ENCODE measurements at places on chromosomes 16 and 17.

DNA sequence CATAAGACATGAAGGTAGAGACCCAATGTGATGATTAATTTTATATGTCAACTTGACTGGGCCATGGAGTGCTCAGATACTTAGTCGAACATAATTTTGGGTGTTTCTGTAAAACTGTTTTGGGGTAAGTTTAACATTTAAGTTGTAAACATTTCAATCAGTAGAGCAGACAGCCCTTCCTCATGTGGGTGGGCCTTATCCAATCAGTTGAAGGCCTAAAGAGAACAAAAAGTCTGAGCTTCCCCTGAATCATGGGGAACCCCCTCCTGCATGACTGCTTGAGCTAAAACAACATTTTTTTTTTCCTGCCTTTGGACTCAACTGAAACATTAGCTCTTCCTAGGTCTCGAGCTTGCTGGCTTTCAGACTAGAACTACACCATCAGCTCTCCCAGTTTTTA lies 327.3 kb upstream of the SOX9 start:
- no peak for DNase-seq

- no peak for DNase-seq
These were observed 5.1 kb downstream of the LDHD start for GRCh38 chr16:75111514-75111940.

- peak; percentile 28 for DNase-seq
These were observed 24.6 kb downstream of the GPT2 start for GRCh38 chr16:46908540-46909372.

GRCh38 chr16:67399218-67399733 lies 6.0 kb upstream of the TPPP3 start:
- DNase-seq: peak; percentile 23

GRCh38 chr17:48528153-48528935 lies 2.5 kb downstream of the HOXB1 start:
- DNase-seq: no peak

DNA sequence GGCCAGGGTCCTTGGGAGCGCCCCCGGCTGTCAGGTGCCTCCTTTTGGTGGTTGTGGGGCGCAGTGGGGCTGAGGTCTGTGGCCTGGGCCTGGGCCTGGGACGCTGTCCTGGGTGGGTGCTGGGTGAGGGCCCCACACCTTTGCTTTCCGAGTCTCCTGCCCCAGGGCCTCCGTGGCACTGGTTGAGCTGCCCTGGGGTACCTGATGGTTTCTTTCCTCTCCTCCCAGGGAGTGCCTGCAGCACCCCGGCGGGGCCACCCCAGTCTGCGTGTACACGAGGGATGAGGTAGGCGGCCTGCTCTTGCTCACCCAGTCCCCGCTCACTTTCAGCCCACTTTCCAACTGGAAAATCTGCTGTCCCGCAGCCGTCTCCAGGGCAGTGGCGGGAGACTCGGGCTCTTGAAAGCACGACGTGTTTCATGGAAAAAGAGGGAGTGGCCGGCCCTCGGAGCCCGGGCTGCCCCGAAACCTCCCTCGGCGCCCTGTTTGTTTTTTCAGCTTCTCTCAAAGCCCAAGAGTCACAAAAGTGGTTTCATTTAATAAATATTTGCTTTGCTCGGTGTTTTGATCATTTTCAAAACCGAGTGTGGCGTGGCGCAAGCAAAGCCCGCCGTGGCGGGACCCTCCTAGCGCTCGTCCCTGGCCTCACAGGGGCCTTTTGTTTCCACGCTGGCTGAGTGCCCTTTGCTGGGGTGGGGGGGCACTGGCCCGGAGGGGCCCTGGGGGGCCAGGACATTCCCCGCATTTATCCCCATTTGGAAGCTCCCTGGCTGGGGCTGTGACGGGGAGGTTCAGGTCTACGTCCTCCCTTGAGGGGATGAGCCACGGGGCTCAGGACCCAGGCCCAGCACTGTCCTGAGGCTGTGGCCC lies 17.4 kb downstream of the ASPSCR1 start:
- DNase-seq: no peak

- no peak for DNase-seq
These were observed 680 bp upstream of the CCL15 start for GRCh38 chr17:36001862-36002603.

GRCh38 chr16:81550432-81550808 lies 105.8 kb downstream of the CMIP start:
- DNase-seq: no peak

DNA sequence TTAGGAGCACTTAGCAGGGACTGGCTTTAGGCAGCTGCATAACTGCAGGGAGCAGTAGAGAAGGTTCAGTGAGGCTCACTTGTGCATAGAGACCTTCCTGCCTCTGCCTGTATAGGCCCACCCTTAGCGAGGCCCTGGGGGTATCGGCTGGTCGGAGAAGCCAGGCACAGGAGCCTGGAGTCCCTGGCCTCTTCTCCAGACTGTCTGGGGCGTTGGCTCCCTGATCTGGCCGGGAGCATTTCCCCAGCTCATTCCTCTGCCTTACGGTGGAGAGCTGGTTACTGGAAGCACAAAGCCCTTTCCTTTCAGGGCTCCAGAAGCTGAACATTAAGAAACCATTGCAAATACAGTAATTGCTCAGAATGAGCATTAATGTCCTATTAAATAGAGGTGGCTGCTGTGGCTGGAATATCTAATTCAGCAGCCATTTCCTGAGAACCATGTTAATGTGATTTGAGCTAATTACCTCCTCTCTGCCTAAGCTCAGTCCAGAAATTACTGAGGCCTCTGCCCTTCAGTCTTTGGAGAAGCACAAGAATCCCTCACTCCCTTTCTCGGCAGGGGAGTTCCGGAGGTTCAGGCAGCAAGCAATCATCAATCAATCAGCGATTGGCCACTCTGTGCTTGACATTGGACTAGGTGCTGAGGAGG lies 18.8 kb upstream of the TMEM220 start:
- no peak for DNase-seq

GRCh38 chr17:4950075-4950745 lies 709 bp upstream of the ENO3 start:
- DNase-seq: peak; percentile 39

DNA sequence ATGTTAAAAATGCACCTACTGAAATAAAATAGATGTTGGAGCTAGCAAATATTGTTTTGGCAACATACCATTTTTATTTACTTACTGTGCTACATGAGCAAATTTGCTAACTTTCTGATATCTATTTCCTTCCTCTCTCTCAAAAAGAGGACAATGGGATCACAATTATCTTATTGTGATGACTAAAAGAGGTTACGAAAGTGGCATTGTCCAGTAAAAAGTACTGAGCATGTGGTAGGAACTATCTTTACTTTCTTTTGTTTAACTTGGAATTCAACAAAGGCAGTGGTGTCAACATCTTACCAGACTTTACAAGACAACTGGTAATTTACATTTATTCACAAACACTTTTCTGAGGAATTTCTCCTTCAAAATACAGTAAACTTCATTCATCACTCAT lies 1542.6 kb upstream of the CDH8 start:
- DNase-seq: no peak

- DNase-seq: no peak
These were observed 30.3 kb downstream of the KLHDC4 start for GRCh38 chr16:87735270-87736007.

- DNase-seq: no peak
These were observed at the start of gene BRICD5 for GRCh38 chr16:2210386-2211365. Gene BRICD5 (minus strand): TSS chr16:2210863. CDS start chr16:2210833, 30 bp downstream.

DNA sequence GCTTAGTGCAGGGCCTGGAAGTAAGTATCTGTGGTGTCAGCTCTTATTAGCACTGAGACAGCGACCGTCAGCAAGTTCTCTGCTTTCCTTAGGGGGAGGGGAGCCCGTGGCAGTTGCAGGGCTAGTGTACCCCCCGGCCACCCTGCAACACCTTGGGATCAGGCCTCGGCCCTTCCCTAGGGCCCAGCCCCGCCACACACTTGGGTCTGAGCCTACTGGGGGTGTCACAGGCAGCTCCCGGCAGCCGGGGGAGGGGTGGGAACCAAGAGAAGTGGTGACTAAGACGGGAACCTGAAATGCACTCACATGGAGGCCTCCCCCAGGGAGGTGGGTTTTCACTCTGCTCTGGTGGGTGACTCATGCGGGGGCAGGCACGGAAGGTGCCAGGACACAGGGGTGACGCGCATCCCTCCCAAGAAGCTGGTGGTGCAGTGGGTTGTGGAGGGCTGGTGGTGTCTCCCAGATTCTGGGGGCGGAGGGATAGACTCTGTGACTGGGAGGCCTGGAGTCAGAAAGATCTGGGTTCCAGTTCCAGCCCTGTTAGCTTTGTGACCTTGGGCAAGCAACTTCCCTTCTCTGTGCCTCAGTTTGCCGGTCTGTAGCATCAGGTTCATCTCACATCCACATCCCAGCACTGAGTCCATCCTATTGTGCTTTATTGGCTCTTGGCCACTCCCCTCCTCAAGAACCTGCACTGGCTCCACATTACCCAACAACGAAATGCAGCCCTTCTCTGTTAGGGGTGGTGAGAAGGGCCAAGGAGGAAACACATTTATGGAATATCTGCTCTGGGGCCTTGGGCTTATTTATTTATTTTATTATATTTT lies 44.5 kb downstream of the LAT start:
- peak; percentile 95 for DNase-seq

GRCh38 chr17:43702637-43703036 lies 40.9 kb upstream of the MEOX1 start:
- no peak for DNase-seq

Measured in stimulated activated CD4-positive, alpha-beta T cell treated with anti-CD3 and anti-CD28 coated beads, Interleukin-4, amount 100 ng/mL, for 4 hours (primary cell).